ENCODE measurements at places on chromosomes 7 and 10.

DNA sequence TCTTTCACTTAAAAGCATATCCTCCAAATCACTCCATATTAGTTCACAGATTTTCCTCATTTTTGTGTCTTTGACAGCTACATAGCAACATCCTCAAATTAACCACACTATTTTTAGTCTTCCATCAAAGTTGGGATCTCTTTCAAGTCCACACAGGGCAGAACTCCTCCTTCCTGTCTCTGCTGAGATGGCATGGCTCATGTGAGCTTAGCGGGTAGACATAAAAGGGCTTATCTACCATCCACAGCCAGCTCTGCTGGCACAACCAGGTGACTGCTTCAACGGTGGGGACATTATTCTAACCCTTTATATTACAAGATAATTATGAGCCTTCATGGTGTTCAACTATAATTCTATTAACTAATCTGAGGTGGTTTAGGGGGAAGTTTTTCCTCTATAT, 35.5 kb downstream of the ICA1 start:
- DNase-seq: peak; percentile 69

DNA sequence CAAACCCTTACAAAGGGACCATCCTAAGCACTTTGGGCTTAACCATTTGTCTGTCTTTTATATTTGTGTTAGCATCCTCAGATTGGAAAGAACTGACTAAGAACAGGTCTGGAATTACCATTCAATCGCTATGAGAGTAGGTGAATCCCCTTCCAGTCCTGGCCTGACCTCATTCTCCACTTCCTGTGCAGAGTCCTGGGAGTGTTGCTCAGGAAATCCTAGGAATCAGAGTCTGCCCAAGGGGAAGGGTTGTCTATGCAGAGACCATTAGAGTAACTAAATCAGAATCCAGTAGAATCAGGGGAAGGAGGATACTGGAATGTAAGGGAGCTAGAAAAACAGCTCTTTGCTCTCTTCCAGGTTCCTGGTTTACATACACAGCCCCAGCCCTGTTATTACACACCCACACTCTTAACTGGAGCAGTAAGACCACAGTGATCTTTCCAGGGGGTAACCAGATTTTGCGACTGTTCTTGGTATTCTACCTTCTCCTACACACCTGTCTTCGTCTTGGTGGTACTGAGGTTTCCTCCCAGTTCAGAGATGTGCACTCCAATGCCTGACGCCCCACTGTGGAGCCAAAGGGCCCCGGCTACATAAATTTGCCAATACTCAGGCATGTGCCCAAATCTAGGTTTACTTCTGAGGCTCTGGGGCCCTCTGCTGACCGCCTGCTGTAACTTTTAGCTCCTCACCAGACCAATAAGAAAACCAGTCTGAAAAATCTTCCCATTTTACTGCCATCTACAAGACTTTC, 103.7 kb downstream of the RNF216 start:
- DNase-seq: peak; percentile 77

DNA sequence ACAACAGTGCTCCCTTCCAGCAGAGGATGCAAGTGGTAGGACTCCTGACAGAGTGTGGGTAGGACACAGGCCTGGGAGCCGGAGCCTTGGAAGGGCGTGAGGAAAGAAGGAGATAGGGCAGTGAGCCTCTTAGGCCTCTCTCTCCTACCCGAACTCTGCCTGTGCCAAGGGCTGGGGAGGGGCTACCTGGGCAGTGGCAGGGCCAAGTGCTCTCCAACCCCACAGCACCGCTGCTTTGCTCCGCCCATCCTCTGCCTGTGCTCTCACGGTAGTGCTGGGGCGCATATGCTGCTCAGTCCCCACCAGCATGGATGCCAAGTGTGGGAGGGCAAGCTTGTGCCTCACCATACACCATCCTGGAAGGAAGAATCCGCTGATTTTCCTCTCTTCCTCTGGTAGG, 7.5 kb downstream of the FAM131B start:
- DNase-seq: no peak

GRCh38 chr7:136133551-136133950, 156.4 kb upstream of the MTPN start:
- DNase-seq: no peak

DNA sequence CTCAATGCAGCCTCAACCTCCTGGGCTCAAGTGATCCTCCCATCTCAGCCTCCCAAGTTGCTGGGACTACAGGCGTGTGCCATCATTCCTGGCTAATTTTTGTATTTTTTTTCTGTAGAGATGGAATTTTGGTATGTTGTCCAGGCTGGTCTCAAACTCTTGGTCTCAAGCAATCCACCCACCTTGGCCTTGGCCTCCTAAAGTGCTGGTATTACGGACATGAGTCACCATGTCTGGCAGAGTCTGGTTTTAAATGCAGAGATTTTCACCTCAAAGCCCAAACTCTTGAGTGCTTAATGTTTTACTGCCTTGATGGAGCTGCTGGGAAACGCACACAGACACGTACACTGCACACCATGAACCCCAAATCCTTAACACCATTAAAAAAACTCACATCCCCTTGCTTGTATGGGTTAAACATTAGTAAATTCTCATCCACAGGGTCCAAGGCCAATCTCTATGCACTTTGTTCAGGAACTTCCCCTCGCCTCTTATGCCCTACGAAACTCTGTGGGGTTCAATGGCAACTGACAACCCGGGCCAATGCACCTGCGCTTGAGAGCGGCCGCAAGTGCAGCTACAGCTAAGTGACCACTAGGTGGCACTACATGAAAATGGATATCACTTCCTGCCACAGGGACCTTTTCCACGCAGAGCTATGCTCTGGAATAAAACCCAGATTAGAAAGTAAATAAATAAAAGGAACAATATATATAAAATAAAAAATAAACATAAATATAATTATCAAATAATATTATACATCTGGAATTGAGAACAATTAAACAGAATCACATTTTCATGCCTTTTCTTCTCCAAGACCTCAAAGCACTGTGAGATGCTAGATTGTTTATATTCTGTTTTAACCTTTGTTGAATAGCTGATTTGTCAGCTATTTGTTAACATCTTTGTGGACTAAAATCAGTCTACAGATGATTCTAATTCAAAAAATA, 66.9 kb upstream of the AFAP1L2 start:
- peak; percentile 76 for DNase-seq

- DNase-seq: no peak
Measured at GRCh38 chr10:71735709-71736569, 16.4 kb upstream of the C10orf105 start.

DNA sequence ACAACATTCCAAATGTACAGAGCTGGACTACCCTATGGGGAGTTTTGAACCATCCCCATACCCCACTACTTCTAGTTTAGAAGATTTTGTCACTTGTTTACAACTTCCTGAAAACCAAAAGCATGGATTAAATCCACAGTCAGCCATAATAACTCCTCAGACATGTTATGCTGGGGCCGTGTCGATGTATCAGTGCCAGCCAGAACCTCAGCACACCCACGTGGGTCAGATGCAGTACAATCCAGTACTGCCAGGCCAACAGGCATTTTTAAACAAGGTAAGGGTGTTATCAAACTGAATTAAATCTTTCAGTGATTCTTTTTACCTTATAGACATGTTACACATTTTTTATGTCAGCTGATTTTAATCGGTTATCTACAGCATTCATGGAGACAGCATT, 41.5 kb downstream of the AHR start:
- no peak for DNase-seq

GRCh38 chr10:121171825-121172787, 320.9 kb downstream of the WDR11 start:
- no peak for DNase-seq

DNA sequence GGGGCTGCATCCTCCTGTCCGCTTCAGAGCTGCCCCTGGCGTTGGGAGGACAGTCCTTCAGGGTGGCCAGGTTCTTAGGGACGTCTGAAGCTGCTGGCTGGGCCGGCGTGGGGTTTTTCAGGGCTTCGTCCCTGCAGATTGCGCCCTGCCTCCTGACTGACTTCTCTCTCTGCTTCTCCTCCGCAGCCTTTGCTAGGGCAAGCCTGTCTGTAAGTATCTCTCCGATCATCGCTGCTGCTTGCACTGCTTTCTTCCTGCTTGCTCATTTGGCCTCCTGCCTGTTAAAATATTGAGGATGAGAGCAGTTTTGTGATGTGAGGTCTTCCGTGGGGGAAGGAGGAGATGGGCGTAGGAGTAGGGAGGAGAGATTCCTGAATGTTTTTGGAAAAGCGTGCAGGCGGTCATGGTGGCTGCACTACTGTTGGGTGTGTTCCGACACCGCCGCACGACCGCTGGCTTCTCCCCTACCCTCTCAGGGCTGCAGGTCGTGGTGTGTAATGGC, 25.3 kb downstream of the PFKFB3 start:
- DNase-seq: no peak

GRCh38 chr10:65416094-65416493, 1509.7 kb upstream of the LRRTM3 start:
- DNase-seq: no peak

- no peak for DNase-seq
Measured at GRCh38 chr7:158076215-158076614, 511.4 kb downstream of the PTPRN2 start.

DNA sequence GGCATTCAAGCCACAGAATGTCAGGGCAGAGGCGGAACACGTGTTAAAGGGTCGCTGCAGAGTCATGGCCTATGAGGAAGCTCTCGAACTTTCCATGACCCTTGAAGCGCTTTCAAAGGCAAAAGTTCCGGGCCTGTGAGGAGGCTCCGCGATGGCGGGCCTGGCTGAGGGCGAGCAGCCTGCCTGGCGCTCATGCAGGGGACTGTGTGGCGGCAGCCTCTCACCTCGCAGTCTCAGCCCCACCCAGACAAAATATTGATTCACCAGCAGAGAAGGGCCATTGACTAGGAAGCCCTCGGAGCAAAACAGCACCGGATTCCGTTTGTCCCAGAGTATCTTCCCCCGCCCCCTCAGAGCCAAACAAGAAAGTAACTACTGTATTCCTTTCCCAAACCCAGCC, 12.8 kb upstream of the CNNM1 start:
- DNase-seq: no peak

GRCh38 chr7:77879272-77879671, 80.7 kb downstream of the PHTF2 start:
- DNase-seq: no peak

DNA sequence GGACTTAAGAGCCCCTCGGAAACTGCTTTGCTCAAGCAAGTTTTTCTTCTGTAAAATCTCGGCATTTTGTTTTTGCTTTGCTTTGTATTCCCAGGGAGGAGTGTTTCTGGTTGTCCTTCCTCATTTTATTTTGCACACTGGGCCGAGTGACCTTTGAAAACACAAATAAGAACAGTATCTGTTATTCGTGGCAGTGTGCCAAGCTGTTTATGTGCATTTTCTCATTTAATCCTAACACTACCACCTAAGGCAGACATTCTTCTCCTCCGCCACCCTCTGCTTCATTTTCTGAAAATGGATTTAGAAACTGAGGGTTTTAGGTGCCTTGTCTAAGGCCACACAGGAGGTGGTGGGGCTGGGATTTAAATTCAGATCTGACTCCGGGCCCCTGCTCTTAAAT, 218.5 kb downstream of the TCF7L2 start:
- no peak for DNase-seq

DNA sequence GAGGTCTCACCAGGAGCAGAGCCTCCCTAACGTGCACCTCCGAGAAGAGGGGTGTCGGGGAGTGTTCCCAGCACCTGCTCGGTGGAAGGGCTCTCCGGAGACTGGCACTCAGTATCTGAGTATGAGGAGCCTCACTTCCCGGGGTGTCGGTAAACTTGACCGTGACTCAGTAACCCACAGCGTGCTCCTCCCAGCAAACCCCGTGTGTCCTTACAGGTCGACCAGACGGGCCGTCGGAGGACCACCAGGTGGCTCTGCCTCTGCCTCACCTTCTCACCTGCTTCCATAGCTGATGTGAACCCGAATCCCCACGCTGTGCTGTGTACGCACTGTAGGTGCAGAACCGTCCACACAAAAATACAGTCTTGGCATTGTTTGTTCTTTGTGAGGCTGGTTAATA, 29.0 kb upstream of the KNDC1 start:
- DNase-seq: no peak

DNA sequence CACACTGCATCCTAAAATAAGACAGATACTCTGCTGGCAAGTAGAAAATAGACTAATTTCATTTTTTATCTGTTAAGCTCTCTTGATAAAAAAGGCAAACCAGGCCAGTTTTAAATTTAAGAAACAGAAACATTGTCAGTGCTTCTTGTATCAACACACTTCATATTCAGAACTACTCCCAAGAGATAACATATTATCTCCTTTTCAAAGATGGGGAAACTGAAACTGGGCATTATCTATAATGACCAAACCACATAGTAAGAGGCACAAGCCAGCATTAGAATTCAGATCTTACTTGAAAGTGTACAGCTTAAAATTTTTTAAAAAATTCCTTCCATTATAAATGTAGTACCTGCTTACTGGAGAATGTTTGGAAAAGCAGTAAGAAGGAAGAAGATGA, 14.7 kb downstream of the SRI start:
- DNase-seq: peak; percentile 88
